ENCODE measurements at places on chromosomes 7 and 10.

DNA sequence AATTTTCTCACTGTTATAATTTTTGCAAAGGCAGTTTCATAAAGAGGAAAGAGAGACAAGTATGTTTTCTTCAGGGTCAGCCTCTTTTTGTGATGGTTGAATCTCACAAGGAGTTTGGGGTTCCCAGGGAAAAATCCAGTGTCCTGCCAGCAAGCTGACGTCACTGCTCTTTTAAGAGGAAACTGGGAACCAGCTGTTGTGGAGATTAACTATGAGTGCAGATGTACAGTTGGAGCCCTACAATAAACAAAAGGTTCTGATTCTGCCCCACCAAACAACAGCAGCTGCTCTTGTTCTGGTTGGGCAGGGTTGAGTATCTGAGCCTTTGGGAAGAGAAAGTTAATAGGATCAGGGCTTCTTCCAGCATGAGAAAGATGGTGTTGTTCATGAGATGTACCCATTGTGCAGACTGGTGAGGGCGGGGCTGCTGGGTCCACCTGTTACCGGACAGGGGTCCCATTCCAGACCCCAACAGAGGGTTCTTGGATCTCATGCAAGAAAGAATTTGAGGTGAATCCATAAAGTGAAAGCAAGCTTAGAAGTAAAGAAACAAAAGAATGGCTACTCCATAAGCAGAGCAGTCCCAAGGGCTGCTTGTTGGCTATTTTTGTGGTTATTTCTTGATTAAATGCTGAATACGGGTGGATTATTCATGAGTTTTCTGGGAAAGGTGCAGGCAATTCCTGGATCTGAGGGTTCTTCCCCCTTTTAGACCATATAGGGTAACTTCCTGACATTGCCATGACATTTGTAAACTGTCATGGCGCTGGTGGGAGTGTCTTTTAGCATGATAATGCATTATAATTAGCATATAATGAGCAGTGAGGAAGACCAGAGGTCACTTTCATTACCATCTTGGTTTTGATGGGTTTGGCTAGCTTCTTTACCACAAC, 12.5 kb downstream of the PRF1 start:
- DNase-seq = no peak

GRCh38 chr7:128989961-128990360, 52.2 kb downstream of the IRF5 start:
- no peak for DNase-seq

DNA sequence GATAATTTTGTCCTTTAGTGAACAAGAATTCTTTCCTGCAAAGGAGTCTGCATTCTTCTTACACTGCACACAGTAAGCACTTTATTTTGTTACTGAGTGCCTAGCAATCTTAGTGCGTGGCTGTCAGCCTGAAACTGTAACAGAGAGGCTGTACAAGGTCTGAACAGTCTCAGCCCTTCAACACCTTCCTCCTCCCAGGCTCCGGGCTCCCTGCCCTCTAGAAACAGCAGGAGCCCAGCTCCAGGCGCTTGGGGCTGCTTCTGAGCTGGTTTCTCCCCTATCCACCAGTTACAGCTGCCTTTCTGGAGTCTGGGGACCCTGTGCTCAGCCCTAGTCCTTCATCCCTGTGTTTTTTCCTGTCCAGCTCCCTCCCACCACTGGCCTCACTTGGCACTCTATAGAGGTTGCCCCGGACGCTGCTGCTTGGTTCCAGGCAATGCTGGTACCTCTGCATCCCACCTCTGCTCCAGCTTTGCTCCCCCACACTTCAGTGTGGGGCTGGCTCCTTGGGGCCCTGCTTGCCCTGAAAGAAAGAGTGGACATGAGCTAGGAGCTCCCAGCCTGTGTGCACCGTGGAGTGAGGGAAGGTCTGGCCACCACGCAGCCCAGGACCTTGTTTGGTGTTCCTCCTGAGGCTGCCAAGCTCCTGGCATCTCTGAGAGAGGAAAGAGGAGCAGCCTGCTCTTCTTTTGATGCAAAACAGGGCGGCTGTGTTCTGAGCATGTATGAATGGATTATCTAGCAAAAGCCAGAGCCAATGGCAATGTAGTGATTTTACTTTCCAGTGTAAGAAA, 251.2 kb upstream of the GRB10 start:
- no peak for DNase-seq

DNA sequence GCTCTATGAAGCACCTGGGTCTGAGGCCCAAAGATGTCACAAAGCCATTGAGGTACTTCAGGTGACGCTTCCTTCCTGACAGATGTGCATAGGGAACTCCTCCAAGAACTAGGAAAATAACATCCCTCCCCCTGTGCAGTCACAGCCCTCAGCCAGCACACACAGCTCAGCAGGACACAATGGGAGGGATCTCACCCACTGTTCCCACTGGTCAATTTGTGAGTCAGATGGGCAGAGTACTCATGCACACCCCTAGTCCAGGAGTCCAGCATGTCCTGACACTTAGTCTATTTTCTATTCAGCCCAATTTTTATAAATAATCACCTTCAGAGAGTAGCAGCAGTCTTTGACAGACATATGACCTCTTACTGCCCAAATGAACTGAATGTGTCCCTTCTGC, 60.7 kb upstream of the PFKP start:
- no peak for DNase-seq

DNA sequence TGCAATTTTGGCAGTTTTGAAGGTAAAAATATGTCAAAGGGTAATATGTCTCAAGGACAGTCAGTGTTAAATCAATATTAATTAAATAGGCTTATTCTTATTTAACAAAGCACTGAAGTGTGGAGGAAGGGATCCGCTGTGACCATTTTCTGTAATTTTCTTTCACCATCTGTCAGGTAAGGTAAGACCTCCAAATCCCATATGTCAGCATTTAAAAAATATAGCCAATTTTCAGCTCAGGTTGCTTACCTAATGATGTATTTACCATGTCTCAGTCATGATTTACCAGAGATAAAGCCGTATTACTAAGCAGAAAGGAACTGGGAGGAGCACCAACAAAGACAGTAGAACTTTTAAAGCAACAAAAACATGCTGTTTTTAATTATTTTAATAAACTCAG, 683.9 kb downstream of the CCSER2 start:
- DNase-seq = no peak

Data from natural killer cell (primary cell).